ENCODE measurements at places on chromosomes 2 and 18.

GRCh38 chr18:50849419-50849821 is 29.5 kb upstream of the ME2 start:
- DNase-seq: no peak

GRCh38 chr2:68302281-68302875 is 17.4 kb downstream of the CNRIP1 start:
- no peak for DNase-seq

GRCh38 chr2:74424139-74424992 is 2.8 kb downstream of the WDR54 start:
- DNase-seq: no peak

DNA sequence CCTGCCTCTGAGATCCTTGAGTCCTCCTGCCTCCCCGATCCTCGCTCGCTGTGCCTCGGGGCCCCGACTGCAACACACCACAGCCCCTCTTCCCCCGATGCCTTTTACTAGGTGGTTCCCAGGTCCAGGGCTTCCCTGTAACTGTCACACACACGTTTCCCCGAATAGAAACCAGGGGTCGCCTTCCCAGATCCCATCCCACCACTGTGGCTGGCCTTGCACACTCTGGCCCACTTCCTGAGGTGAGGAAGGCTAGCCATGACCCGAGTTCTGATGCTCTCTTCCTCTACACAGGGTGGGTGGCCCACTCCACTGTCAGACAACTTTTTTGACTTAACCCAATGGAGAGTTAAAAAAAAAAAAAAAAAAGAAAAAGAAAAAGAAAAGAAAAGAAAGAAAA is 139.6 kb upstream of the ASB18 start:
- DNase-seq: no peak

DNA sequence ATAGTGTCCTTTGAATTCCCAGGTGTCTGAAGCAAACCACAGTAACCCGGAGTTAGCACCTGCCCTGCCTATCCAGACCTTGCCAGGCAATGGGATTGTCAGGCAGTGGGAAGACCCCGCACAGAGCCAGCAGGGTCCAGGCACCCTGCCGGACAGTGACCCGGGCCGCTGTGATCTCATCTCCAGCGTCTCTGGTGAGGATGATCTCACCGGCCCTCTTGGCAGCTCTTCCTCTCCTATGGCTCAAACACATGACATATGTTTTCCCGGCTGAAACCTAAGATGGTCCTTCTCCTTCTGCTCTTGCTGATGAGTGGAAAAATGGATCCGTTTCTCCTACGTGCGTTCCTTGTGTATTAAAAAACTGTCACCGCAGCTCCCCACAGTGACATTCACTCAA is 75.1 kb downstream of the ACOXL start:
- DNase-seq: no peak

DNA sequence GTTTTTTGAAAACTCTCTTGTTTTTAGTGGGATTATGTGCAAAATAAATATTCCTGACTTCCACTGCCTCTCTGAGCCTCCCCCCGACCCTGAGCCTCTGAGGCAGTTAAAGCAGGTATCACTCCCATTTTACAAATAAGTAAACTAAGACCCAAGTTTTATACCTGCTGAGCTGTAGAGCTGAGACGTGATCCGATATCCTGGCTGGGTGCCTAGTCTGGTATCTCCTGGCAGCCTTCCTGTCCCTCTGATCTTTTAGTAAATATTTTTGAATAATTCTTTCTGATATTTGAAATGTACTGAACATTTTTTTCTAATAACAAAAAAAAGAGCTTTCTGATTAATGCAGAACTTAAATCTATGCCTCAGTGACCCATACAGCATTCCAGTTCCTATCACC is 108.3 kb upstream of the NOSTRIN start:
- no peak for DNase-seq

DNA sequence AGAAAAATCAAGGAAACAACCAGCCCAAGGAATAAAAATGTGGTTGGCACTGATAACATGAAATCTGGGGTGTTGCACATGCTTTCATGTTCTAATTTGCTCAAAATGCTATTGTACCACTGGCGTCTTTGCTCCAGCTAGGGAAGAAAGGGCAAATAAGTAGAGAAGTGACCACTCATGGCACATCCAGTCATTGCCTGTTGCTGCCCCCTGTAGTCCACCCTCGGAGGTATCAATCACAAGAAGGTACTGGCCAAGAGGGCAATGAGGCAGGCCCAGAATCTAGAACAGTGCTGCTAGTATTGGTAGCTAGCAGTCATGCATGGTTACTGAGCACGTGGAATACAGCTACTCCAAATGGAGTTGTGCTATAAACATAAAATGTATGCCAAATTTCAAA is 213.4 kb downstream of the CDCA7 start:
- no peak for DNase-seq

DNA sequence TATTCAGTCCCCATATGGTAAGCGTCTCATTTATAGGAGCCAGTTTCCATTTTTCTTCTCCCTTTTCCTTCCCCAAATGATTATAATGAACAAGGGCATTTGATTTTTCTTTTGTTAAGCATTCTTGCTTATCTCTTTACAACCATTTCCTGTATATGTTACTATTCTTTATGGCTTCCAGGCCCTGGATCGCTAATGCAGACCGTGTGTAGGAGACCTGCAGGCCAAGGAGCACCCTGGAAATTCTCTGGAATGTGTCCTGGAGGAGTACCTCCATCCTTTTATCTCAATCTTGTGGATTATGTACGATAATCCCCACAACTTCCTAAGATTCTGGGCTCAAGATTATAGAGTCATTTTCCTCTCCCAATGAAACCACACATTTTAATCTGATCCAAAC is 439.6 kb upstream of the MMADHC start:
- DNase-seq: no peak

DNA sequence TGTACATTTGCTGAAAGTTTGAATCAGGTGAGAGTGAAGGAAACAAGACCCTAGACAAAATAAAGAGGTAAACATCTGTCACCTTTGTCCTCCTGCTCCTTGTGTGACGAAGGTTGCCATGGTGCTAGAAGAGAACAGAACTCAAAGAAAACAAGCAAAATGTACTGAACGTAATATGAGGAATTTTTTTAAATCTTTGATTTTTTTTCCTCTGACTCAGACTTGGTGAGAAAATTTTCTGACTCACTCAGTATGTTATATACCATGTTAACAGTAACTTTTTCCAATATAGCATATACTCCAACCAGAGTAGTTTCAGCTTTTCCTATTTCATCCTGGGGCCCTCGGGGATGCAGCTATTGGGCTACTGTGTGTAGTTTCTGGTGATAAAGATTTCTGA is 2114.6 kb upstream of the PIK3C3 start:
- DNase-seq: no peak

DNA sequence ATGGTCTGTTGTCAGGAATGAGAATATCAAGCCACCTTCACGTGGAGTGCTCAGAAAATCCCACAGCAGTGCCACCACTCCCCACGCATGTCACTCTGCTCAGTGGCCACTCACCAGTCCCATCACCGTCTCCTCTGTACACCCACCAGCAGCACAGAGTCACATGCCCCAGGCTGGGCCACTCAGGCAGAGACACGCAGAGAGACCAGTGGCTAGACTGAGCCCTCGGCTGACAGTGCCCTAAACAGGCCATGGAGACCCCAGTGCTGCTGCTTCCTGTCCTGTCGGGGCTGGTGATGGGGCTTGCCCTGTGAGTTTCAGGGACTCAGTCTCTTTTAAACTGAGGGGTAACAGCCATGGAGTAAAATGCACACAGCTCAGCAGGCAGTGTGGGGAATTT is 25.9 kb downstream of the ODC1 start:
- DNase-seq: no peak

- no peak for DNase-seq
Measured at GRCh38 chr2:54617409-54617808, 106.1 kb upstream of the EML6 start.

DNA sequence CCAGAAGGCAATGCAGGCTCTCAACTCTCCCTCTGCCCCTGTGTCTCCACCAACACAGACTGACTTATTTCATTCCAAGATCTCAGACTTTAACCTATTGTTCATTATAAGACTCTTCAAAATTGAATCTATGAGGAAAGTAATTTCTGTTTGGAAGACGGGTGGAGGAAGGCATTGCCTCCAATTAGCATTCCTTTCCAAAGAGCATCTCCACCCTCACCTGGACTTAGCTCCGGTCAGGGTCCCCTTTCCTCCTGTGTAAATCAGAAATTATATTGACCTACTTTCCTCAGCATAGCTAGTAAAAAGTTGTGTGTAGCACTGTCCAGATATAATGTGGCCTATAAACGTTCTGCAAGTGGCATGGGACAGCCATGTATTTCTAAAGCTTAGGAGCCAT is 230.4 kb upstream of the ACVR2A start:
- no peak for DNase-seq

- no peak for DNase-seq
Measured at GRCh38 chr18:31255953-31256352, 62.0 kb upstream of the DSG1 start.

DNA sequence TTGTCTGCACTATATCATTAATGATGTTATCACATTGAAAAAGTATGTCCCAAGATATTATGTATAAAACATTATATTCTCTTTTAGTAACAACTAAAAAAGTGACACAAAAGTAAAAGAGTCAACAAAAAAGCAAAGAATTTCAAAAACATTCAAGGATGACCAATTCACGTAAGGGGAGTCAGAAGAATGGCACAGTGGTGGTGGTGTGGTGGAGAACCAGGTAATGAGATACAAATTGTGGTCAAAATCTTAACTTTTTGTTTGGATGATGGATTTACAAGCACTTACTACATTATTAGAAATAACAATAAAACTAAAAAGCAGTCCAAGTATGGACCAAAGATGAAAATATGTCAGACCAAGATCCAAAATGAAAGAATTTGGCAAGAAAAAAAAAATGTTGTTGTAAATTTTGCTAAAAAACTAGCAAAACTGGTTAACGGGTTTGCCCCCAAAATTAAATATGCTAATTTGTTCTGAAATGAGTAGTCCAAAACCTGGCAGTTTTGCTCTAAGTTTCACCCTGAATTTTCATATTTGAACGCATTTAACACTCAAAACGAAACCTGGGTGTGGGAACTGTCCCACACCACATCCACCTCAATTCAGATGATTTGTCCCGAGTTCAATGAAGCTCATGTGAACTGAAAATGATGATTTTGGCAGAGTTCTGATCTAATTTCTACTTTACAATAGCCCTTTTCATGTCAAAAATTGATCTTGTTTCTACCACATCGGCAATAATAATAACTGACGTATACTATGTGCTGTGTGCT is 135.8 kb downstream of the IKZF2 start:
- no peak for DNase-seq

- no peak for DNase-seq
Measured at GRCh38 chr18:76149734-76150133, 345.3 kb downstream of the ZNF516 start.

GRCh38 chr2:27647737-27648136 is 15.7 kb downstream of the SUPT7L start:
- DNase-seq: no peak

GRCh38 chr2:201942531-201942930 is 91.1 kb upstream of the FZD7 start:
- DNase-seq: no peak

GRCh38 chr2:44061876-44062275 is 66.1 kb upstream of the LRPPRC start:
- DNase-seq: no peak

GRCh38 chr2:30796699-30797098 is 10.5 kb downstream of the CAPN13 start:
- DNase-seq: no peak

DNA sequence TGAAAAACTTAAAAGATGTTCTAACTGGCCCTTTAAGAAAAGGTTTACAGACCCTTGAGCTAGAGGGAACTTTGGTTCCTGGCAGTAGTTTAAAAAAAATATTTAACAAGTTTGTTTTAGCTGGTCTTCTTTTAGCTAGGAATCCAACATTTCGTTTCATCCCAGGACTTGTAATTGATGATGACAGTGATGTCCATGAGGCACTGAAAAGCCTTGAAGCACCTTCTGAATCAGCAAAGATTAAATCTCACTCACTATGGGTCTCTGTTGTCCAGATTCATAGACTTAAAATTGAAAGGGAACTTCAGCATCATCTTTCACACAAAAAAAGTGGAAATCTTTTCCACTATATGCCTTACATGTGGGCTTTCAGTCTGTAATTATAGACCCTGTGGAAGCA is 102.9 kb upstream of the ETAA1 start:
- no peak for DNase-seq

- DNase-seq: no peak
Measured at GRCh38 chr2:173607606-173608311, 253.1 kb downstream of the CDCA7 start.

GRCh38 chr18:44852818-44853217 is 172.1 kb downstream of the SETBP1 start:
- DNase-seq: no peak

DNA sequence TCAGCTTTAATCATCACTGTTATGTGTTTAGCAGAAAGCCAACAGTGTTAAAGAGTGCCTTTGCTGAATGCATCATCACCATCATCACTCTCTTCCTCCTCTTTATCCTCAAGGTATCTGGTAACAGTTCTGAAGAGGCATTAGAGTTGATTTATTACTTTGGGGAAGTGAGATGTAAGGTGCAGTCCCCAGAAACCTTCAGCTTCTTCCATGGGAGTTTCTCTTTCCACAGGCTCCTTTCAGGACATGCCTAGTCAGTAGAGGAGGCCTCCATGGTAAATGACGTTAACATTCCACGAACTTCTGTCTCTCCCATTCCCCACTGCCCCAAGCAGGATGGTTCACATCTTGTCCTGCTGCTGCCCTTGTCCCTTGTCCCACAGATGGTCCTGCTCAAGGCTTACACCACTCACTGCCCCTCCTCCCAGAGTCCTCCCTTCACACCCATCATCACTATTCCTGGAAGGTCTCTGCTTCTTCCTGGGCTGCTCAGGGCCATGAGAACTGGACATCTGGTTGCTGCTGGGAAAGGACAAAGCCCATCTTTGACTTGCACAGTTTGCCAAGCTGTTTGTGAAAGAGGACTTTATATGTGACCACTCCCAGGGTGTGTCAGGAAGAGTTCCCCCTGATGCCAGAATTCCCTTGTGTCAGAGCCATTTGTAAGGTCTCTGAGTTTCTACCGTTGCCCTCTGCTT is 5.3 kb upstream of the REG1A start:
- DNase-seq: no peak

GRCh38 chr2:186523791-186524190 is 37.7 kb downstream of the ZC3H15 start:
- DNase-seq: no peak

DNA sequence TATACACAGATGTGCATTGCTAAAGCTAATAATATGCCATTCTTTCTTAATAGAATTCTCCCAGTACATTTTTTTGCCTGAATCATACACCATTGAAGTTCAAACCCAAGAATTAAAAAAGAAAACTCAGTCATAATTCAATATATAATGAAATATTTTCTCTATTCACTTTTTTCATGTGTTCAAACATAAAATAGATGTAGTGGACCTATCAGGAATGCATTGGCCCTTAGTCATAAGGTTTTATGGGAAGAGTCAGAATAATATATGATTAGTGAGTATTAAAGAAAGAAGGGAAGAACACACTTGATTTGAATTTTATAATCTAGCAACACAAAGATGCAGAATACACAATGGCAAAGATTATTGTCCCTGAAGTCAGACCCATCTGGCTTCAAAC is 297.0 kb upstream of the COL3A1 start:
- no peak for DNase-seq

GRCh38 chr2:176380341-176380740 is 111.1 kb downstream of the MTX2 start:
- no peak for DNase-seq

GRCh38 chr2:122451697-122452096 is 696.2 kb downstream of the TSN start:
- DNase-seq: no peak

GRCh38 chr18:53567929-53568574 is 656.4 kb downstream of the MBD2 start:
- no peak for DNase-seq
